ENCODE measurements at places on chromosomes 2 and 18. TPM values are rescaled to one million over a fixed set of nuclear protein-coding genes. Genes with fewer than 3 reads are reported as not detected.

- no peaks in the 10 kb centered on the region for H3K27me3 ChIP-seq
- no peaks in the 10 kb centered on the region for H3K36me3 ChIP-seq
- H3K4me1 ChIP-seq, result no peaks in the 10 kb centered on the region
- H3K27ac ChIP-seq, result no peak overlapping the region
- DNase-seq, result no peak
Measured at GRCh38 chr2:136173126-136173525, 55.2 kb upstream of the CXCR4 start.

Gene GBX2
- total RNA-seq, result not detected

Gene HOXD13
- total RNA-seq, result not detected

Gene CFC1
- total RNA-seq, result not detected

Gene CTLA4
- total RNA-seq, result not detected

DNA sequence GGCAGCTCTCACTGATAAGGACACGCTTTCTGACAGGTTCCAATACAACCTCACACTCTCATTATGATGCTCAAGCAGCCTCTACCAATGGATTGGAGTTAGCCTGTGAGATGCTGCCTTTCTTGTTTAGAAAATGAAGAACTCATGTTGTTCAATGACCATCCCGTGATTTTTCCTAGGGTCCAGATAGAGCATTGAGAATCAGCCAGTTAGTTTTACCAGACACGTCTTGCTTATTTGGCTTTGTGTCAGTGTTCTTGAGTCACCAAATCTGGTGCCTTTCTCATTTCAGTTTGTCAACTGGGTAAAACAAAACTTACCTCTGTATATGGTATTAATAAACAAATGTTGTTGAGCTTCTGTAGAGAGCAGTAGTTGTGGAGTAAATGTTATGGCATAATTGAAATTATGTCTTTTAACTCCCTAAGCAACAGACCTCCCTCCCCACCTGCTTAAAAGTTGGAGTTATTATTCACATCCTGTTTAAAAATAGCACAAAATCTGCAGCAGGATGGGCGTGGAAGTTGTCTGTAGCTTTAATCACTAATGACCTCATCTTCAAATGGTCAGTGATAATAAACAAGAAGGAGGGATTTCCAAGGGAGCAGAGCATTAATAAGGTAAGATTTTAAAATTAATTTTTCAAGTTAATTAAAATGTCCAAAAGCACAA is 167.3 kb downstream of the HRH4 start:
- H3K27ac ChIP-seq, result no peak overlapping the region
- no peaks in the 10 kb centered on the region for H3K36me3 ChIP-seq
- no peaks in the 10 kb centered on the region for H3K27me3 ChIP-seq
- no peaks in the 10 kb centered on the region for H3K4me1 ChIP-seq
- H3K4me3 ChIP-seq, result no peak overlapping the region

Gene TSHZ1
- 18.7 TPM for total RNA-seq

Measured in thyroid gland (tissue), 4 donors.